BE2C (cell line): ENCODE measurements at places on chromosomes 2 and 18.

DNA sequence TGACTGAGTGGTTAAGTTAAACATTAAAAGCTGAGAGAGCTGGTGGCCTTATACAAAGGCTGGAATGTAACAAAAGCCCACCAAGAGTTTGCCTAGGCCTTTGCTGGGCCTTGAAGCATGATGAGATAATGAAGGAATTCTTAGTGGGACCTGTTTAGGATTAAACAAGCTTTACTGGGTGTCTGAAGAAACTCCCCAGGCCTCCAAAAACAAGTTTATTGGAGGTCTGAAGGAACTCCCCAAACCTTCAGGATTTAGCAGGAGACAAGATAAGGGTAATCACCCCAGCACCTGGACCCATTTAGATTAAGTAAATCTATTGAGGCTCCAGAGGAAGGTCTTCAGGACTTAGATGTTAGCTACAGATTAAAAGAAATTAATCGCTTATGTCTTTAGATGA, 18.7 kb downstream of the PCARE start:
- no peak for DNase-seq

DNA sequence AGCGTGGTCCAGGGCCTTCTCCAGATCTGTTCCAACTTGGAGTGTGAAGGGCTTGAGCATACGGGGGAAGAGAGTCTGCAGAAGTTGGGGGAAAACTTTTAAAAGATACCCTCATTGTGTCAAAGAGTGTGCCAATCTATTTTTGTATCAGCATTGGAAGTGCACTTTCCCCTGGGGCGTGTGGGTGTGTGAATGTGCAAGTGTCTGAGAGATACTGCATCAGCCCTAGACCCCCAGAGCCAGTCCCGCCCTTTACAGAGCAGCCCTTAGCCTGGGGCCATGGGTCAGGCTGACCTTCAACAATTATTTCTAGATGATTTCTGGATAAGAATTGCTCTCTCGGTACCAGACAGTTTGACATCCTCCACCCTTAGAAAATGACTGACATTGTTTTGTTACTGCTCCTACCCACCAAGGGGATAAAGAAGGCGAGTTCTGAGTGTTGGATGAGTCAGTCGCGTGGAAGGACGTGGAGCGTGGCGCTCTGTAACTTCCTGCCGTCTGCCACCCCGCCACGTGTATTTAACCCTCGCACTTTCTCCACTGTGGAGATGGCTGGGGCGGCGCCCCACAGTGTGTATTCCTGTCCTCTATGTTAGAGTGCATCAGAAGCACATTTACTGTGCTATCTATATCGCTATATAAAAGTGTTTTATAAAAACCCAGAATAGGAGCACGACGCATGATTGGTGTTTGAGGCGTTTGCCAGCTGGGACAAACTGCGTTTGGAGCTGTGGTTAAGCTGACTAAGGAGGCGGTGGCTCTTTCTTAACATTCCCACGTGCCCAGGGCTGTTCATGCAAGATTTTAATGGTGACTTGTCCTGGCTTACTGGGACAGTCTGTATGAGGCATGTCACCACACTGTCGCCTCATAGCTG, 122.6 kb downstream of the CABLES1 start:
- DNase-seq, result no peak

GRCh38 chr2:98060277-98060676, 26.7 kb upstream of the VWA3B start:
- DNase-seq, result no peak

- peak; percentile 11 for DNase-seq
These were observed 116.6 kb upstream of the FAM136A start for GRCh38 chr2:70418514-70418913.

- no peak for DNase-seq
These were observed 2.7 kb upstream of the GKN1 start for GRCh38 chr2:68971591-68972231.

- DNase-seq, result no peak
These were observed 4.9 kb upstream of the CHN1 start for GRCh38 chr2:175009917-175010621.

DNA sequence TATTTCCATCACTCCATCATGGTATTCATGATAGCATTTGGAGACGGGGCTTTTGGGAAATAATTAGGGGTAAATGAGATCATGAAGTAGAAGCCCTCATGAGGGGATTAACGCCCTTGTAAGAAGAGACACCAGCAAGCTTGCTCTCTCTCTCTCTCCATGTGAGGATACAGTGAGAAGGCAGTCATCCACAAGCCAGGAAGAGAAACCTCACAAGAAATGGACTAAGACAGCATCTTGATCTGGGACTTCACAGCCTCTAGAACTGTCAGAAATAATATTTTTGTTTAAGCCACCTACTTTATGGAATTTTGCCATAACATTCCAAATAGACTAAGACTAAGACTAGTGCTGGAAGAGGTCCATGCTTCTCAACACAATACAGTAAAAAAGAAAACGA, 464.6 kb upstream of the GCFC2 start:
- no peak for DNase-seq

DNA sequence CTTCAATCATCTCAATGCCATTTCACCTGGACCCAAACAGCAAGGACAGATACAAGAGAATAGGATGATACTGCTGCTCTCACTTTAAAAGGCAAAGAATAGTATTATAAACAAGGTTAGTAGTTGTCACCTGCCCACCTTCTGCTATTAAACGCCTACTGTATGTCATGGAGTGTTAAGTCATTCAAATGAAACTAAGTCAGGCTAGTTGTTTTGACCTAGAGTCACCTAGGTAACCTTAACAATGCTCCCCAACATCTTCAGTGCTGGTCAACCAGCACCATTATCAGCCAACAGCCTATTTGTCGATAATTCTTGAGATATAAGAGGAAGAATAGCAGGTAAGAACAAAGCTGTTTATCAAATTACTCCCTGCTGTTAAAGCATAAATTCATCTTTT, 39.2 kb downstream of the TRIP12 start:
- DNase-seq, result no peak

GRCh38 chr2:49901202-49902065, 747.1 kb upstream of the FSHR start:
- no peak for DNase-seq

DNA sequence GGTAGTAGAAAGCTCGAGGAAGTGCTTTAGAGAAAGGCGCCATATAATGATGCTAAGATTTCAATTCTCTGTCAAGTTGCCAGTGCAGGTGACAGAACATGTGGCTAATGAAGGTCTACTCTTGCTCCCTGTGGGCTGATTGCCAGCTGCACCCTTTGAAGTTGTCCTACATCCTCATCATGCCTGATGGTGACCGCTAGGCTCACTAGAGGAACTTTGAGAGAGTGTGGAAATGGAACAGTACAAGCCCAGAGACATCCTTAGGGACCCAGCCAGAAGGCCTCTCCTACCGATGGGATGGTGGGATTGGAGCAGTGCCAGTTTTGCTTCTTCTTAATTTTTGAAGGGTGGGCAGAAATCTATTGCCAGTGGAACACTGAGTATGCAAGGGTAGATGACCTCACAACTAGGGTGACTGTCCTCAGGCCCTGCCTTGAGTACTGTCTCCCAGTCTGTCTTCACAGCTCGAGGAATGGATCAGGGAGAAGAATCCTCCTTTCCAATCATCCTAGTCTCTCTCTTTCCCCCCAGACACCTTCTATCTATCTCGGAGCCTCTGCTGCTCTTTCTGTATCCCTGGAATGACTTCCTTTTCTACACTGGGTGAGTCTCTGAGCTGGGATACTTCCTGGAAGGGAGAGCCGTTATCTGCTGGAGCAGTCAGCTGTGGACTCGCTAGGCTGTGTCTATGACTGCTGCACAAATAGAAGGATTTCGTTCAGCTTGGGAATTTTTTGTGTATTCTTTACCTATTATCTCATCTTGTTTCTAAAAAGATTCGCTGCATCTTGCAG, 33.5 kb downstream of the LGALSL start:
- DNase-seq, result no peak

- no peak for DNase-seq
These were observed 376.3 kb upstream of the UBE2E3 start for GRCh38 chr2:180604077-180604476.
